ENCODE measurements at places on chromosomes 2 and 18. TPM values are rescaled to one million over a fixed set of nuclear protein-coding genes. Genes with fewer than 3 reads are reported as not detected.

DNA sequence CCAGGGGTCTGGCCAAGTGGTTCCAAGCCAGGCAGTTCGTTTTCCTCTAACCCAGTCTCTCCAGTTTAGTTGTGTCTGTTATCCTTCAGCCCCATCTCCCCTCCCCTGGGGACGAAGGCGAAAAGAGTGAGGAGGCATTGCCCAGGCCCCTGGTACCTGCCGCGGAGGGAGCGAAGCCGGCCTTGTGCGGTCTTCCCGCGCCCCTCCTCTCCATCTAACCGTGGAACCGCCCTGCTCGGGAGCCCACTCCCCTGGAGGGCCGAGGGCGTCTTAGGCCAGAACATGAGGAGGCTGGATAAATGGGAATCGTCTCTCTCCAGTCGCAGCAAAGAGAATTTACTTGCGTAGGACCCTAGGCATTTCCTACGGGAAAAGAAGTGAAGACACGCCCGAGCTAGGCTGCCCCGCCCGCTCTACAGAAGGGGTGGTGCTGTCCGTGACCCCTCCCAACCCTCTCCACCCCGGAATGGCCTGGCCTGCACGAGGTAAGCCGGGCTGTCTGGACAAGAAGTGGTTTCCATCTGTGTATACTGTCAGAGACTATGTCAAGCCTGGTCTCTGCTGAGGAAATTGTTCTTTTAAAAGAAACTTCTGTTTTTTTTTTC, 156.2 kb downstream of the MIB1 start:
- no peak for DNase-seq

DNA sequence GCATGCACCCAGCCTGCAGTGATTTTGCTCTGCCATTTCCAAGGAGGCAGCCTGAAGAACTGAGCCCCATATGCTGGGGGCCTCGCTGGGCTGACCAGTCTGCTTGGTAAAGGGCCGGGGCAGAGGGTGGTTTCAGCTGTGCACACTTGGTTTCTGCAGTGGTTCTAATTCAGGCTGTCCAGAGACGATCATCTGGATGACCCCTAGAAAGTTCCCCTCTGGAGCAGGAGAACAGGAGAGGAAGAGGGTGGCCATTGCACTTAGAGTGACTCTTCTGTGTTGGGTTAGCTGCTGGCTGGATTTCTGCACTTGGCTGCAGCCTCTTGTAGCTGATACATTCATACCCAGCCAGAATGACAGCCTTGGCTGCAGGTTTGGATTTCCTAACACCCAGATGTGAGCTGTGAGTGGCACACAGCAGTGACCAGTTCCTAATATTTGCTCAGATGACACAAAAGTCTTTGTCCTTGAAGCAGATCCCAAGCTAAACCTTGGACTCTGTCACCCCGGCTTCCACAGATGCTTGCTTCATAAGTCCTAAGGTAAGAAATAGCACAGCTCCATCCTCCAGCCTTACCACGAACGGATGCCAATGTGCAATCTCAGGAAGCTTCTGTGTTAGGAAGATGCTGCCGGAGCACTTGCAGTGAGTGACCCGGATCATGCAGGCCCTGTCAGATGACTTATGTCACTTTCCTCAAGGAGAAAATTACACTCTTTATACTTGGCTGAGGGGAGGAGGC, 105.6 kb downstream of the HNRNPLL start:
- DNase-seq: no peak

Gene CNDP1
- total RNA-seq: 0.32 TPM

GRCh38 chr2:98385050-98385699, 38.9 kb downstream of the CNGA3 start:
- DNase-seq: no peak

Gene FTCDNL1
- 3.9 TPM for total RNA-seq

DNA sequence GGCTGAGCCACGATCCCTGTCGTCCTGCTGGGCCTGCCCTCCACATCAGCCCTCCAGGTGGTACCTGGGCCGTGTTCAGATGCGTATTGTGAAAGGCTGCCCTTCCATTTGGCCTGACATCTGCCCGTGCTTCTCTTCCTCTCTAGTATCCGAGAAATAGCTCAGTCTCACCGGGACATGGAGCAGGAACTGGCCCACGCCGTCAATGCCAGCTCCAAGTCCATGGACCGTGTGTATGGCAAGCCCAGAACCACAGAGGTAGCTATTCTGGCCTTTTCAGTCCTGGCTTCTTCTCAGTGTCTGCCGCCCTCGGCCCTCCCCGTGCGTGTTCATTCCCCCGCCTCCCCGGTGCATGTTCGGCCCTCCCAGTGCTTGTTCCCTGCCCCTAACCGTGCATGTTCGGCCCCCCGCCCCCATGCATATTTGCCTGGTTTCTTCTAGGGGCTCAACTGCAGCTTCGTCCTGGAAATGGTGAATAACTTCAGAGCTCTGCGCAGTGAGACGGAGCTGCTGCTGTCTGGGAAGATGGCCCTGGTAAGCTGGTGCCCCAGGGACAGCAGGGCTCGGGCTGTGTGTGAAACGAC, 104.3 kb downstream of the USP40 start:
- no peak for DNase-seq

Gene IL36A
- total RNA-seq: not detected

GRCh38 chr18:12879840-12880540, 4.0 kb downstream of the PTPN2 start:
- no peak for DNase-seq

DNA sequence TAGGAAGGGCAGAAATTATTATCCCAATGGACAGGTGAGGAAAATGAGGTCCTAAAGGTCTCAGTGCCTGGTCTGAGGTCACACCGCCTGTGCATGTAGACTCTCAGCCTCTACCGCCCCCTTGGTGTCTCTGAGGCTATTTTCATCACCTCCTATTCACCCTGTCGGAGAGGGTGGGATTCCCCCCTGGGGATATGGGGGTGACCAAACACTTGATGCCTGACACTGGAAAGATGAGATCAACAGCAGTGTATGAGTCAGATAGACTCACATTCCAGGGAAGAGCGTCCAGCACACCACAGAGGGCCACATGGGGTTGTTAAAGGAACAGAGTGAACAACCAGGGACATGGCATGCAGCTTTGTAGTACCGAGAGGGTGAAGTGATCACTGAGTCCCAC, 199.7 kb downstream of the SMAD2 start:
- DNase-seq: no peak

GRCh38 chr2:170576296-170576695, 138.8 kb upstream of the SP5 start:
- no peak for DNase-seq

Gene SUCLG1
- total RNA-seq: 73.9 TPM

GRCh38 chr2:33577668-33578067, 21.4 kb downstream of the FAM98A start:
- DNase-seq: no peak

DNA sequence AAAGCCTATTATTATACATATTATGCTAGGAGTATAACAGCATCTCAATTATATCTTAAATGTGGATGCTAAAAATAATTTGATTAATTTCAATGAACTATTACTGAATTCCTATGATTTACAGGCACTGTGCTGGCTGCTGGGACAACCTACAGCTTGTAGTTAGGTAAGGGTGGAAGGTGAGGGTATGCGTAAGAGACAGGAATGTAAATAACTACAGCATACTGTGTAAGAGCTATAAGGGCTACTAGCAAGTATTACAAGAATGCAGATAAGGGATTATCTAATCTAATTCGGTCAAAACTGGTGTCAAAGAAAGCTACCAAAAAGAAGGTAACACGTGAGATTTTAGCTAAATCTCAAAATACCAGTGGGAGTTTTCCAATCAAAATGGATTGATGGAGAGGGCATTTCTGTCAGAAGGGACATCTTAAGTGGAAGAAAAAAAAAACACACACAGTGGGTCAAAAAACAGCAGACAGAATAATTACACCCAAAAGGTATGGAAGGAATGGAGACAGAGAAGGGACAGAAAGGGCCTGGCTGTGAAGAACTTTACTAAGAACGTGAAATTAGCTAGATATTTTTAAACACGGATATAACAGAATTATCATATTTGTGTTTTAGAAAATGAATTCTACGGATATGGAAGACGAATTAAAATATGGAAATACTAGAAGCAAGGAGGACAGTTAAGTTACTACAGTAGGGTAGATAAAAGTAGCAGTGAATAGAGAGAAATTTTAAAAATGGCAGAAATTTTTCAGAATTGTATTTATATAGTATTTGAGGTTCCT, 47.1 kb downstream of the STRN start:
- DNase-seq: no peak

DNA sequence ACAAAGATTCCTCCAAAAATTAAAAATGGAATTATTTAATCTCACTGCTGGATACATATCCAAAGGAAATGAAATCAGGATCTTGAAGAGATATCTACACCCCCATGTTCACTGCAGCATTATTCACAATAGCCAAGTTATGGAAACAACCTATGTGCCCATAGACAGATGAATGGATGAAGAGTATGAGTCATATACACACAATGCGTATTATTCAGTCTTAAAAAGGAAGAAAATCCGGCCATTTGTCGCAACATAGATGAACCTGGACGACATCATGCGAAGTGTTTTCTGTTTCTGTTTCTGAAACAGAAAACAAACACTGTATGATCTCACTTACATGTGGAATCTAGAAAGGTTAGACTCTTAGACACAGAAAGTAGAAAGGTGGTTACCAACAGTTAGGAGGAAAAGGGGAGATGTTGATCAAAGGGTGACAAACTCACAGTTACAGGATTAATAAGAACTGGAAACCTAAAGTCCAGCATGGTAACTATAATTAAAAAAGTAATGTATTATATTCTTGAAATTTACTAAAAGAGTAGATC, 87.8 kb upstream of the ERBB4 start:
- DNase-seq: no peak

- DNase-seq: no peak
Observed at GRCh38 chr2:195838002-195838401, 181.0 kb downstream of the SLC39A10 start.

Gene IL1B
- 0.25 TPM for total RNA-seq

DNA sequence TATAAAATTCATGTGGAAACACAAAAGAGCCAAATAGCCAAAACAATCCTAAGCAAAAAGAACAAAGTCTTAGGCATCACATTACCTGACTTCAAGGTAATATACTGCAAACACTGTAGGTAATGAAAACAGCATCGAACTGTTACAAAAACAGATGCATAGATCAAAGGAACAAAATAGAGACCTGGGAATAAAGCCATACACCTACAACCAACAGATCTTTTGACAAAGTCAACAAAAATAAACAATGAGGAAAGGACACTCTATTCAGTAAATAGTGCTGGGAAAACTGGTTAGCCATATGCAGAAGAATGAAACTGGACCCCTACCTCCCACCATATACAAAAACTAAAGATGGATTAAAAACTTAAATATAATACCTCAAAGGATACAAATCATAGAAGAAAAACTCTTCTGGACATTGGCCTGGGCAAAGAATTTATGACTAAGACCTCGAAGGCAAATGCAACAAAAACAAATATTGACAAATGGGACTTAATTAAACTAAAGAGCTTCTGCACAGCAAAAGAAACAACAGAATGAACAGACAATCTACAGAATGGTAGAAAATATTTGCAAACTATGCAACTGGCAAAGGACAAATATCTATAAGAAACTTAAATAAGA, 218.0 kb downstream of the PHLPP1 start:
- no peak for DNase-seq

GRCh38 chr2:6398421-6398820, 467.3 kb downstream of the CMPK2 start:
- DNase-seq: no peak

DNA sequence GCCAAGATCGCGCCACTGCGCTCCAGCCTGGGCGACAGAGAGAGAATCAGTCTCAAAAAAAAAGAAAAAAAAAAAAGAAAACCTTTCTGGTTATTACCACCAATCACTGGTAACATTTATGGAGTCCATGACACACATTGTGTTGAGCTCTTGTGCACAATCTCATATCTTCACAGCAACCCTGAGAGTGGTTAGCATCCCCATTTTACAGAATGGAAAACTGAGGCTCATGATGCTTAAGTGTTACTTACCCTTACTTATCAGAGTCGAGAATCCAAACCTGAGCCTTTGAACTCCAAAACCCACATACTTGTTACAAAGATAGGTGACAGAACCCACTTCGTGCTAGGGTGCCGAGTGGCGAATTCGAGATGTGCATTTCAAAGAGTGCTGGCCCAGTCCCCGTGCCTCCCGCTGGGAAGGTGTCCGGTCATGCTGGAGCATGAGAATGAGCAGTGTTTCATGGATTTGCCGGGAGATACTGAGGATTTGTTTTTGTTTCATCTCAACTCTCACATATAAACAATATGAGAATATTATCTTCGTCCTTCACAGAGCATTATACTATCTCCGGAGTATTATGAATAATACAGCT, 50.9 kb downstream of the CYP27C1 start:
- no peak for DNase-seq

GRCh38 chr18:62957885-62958472, 242.6 kb downstream of the PHLPP1 start:
- DNase-seq: no peak

DNA sequence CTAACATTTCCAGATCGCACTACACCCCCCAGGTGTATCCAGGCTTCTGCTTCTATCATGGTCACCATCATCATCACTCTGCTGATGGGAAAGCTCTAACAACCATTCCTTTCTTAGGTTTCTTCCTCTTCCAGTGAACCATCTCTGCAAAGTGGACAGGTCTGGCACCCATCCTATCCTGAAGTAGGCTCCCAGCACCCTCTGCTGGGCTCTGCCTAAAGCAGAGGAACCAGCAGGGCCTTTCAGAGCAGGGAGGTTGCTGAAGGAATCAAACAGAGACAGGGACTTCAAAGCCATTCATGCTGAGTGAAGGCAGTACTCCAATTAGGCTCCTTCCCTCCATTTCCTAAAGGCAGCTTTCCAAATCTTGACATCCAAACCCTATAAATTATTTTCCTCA, 27.2 kb upstream of the SATB2 start:
- DNase-seq: no peak

GRCh38 chr2:123207245-123207644, 817.8 kb upstream of the CNTNAP5 start:
- no peak for DNase-seq

Gene CREG2
- total RNA-seq: not detected

DNA sequence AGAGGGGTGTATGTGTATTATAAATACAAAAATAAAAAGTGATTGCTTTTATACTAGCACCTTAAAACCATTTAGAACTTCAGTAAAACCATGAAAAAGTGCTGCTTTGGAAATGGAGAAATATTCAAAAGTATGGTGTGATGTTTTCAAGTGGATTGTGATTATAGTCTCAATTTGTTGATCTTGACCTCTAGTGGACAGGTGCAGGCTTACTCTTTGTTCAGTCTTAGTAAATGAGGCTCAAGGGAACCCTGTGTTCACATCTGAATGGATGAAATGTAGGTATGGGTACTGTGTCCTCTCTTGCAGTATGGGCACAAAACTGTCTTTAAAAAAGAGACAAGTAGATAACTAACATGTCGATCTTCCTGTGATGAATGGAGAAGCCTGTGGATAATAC, 145.8 kb downstream of the MCFD2 start:
- DNase-seq: no peak

GRCh38 chr2:85705680-85706039, 11.5 kb downstream of the GNLY start:
- no peak for DNase-seq

GRCh38 chr18:65363911-65364632, 386.7 kb upstream of the CDH7 start:
- no peak for DNase-seq

DNA sequence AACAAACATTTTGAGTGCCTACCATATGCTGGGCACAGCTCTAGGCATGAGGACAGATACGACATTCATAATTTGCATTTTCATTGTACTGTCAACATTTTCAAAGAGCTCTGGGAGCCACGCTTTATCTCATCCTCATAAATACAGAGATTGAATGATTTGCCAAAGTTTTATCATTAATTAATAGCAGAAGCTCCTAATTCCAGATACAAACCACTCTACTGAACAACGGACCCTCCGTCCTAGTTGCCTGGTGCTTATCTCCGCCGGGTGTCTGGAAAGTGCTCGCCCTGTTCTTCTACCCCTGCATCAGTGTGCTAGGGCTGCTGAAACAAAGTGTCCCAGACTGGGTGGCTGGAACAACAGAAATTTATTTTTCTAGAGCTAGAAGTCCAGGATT, 23.8 kb downstream of the SERTAD2 start:
- DNase-seq: no peak

All from activated naive CD4-positive, alpha-beta T cell treated with anti-CD3 and anti-CD28 coated beads, Interleukin-2, amount 50 U/mL, for 72 hours (primary cell).